ENCODE measurements at places on chromosomes 7 and 10. TPM values are rescaled to one million over a fixed set of nuclear protein-coding genes. Genes with fewer than 3 reads are reported as not detected.

AGAP6 gene
- total RNA-seq: 8.7 TPM

CRPPA gene
- 2.8 TPM for total RNA-seq

HKDC1 gene
- total RNA-seq: 31.2 TPM

A1CF gene
- 33.1 TPM for total RNA-seq

NUP205 gene
- total RNA-seq: 32.5 TPM
